ENCODE measurements at places on chromosomes 1 and 21. TPM values are rescaled to one million over a fixed set of nuclear protein-coding genes. Genes with fewer than 3 reads are reported as not detected.

AQP10 gene
- total RNA-seq = 0.24 TPM

LGR6 gene
- 2.1 TPM for total RNA-seq

CADM3 gene
- 6.7 TPM for total RNA-seq

TMPRSS15 gene
- not detected for total RNA-seq

APOBEC4 gene
- not detected for total RNA-seq

S100A16 gene
- total RNA-seq = 38.7 TPM

MYCBP gene
- total RNA-seq = 18.2 TPM

LCE1E gene
- not detected for total RNA-seq

RAB25 gene
- total RNA-seq = not detected

OLIG1 gene
- total RNA-seq = 0.67 TPM

AK5 gene
- total RNA-seq = 0.31 TPM

DCDC2B gene
- total RNA-seq = not detected

CRB1 gene
- 0.56 TPM for total RNA-seq

LENEP gene
- total RNA-seq = not detected

GJA9 gene
- not detected for total RNA-seq

SPAG17 gene
- not detected for total RNA-seq

CD52 gene
- total RNA-seq = 5.5 TPM

LCE3E gene
- not detected for total RNA-seq
